ENCODE measurements at places on chromosomes 2 and 18.

DNA sequence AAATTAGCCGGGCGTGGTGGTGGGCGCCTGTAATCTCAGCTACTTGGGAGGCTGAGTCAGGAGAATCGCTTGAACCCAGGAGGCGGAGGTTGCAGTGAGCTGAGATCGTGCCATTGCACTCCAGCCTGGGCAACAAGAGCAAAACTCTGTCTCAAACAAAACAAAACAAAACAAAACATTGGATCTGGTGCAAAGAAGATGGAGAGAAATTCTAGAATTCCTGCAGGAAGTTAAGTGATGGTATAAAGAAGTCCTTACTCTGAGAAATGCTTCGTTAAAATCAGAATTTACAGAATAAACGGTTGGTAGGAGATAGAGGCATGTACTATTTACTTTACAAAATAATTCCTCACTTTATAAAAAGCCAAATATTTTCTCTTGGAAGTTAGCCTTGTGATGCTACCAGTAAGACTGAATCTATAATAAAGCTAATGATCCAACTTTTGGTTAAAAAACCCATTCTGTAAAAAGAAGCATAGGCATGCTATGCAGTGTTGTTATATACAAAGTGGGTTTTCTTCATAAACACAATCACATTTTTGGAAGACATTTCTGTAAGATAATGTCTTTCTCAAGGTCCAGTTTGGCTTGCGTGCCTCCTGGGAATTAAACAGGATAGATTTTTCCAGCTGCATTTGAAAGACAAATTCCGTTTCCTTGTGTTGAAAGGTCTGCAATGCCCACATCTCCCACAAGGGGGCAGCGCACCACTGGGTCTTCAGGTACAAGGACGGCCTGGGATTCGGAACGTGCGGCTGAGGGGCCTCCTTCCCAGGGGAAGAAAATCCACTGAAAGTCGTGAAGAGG lies 35.6 kb upstream of the PNO1 start:
- DNase-seq, result peak; percentile 51

GRCh38 chr2:85865539-85866164 lies 23.1 kb downstream of the ST3GAL5 start:
- no peak for DNase-seq

GRCh38 chr2:177335917-177336450 lies 56.6 kb upstream of the AGPS start:
- no peak for DNase-seq

- DNase-seq, result no peak
Observed at GRCh38 chr18:11411048-11411447, 198.3 kb upstream of the SLC35G4 start.

DNA sequence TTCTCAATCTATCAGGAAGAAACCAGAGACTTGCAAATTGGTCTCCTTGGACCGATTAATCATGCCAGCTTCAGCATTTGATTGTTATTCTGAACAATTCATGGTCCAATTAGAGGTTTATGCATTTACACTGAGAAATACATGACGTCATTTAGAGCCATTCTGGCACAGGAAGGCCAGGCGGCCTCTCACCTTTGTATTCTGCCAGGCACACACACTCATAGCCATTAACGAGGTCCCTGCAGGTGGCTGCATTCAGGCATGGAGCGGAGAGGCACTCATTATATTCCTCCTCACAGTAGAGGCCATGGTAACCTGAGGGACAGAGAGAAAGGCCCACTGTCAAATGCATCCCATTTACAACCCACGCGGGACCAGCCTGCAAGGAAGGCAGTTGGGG lies 146.8 kb upstream of the PID1 start:
- no peak for DNase-seq

DNA sequence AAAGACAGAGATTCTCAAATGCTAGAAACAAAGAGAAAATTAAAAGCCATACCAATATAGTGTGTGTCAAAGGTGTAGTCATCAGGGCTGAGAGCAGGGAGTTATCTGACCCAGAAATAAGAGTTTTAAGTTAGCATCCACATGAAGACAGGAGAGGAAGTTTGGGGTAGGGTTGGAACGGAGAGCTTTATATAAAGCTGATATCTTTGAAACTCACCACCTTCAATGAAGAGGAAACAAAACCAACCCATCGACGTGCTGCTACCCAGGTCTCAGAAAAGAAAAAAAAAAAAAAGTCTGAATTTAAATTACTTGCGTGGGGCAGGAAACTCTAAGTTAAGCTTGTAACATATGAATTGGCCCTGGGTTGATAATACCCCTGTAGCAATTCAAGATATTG lies 42.4 kb downstream of the ARL4C start:
- DNase-seq, result peak; percentile 74

GRCh38 chr2:6342273-6342920 lies 523.3 kb downstream of the CMPK2 start:
- no peak for DNase-seq

GRCh38 chr18:693466-694187 lies 18.8 kb downstream of the ENOSF1 start:
- no peak for DNase-seq

DNA sequence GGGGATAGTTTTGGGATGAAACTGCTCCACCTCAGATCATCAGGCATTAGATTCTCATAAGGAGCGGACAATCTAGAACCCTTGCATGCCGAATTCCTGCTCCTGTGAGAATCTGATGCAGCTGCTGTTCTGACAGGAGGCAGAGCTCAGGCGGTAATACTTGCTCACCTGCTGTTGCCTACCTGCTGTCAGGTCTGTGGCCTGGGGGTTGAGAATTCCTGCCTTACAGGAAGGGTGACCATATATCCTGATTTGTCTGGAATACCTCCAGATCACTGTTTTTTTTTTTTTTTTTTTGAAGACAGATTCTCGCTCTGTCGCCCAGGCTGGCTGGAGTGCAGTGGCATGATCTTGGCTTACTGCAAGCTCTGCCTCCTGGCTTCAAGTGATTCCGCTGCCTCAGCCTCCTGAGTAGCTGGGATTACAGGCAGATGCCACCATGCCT lies 21.7 kb downstream of the ACSL3 start:
- DNase-seq, result no peak

GRCh38 chr18:62778976-62779869 lies 63.9 kb downstream of the PHLPP1 start:
- DNase-seq, result no peak

GRCh38 chr2:95166065-95166763 lies 605 bp downstream of the ZNF2 start:
- no peak for DNase-seq

- no peak for DNase-seq
Observed at GRCh38 chr2:196247976-196248280, 76.5 kb upstream of the STK17B start.

GRCh38 chr2:4964001-4964540 lies 728.1 kb upstream of the SOX11 start:
- no peak for DNase-seq

DNA sequence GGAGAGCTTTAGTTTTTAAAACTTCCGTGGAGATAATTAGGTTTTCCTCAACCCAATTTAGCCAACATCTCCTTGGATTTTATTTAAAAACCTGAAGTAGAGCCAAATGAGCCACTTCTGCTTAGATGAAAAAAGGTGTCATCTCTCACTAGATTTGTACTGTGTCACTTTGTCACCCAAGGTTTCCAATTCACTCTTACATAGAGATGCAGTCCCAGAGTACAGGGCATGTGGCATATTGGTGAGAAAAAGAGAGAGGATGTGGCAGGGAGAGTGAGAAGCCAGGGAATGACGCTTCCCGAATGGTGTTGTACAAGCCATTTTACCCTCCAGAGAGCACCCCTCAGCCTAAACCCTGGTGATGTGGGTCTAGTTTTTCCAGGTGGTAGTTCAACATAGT lies 44.4 kb upstream of the CTLA4 start:
- no peak for DNase-seq

DNA sequence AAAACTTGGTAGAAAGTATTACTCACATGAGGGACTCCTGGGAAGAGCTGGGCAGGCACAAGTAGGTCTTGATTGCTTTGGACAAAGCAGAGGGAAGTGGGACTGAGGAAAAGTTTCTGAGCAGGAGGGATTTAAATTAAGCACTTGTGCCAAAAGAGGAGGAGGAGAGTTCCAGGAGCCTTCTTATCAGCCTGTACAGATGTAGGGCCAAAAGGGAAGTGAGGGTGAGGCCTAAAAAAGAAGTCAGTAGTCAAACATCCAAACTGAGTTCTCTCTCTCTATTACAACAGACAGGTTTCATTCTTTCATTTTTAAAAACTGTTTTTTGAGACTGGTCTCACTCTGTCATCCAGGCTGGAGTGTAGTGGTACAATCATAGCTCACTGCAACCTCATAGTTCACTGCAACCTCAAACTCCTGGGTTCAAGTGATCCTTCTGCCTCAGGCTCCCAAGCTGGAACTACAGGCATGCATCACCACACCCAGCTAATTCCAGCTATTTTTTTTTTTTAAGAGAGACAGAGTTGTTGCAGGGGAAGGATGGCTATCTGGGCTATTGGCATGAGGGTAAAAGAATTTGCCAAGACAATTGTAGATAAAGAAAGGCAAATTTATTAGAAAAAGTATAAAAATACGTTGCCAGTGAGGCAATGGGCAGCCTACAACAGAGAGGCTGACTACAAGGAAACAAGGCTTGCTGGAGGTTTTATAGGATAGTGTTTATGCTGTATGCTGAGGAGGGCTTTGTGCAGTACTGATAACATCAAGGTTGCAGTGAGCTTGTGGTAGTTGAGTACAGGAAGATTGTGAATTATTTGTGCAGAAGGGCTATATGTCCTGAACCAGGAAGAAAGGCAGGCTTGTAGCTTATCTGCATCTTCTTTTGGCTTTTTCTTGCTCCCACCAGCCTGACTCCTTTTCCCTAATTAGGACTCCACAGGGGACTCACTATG lies 29.0 kb downstream of the CFAP210 start:
- DNase-seq, result no peak

GRCh38 chr2:66555091-66555490 lies 120.2 kb downstream of the MEIS1 start:
- no peak for DNase-seq

DNA sequence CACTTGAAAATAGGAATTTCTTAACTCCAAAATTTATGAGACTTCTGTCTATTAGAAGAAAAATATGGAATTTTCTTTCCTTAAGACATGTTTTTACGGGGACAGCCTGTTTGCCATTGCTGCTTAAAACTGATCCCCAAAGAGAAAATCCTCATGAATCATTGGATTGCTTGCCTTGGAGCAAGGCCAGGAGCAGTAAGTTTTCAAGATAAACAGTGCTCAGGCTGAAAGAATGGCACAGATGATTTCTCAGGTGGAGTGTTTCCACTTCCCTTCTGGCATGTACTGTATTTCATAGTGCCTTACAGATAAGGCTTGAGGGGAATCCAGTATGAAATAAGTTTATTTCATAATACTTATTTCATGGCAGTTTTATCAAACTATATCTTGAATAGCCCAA lies 74.3 kb upstream of the MMADHC start:
- DNase-seq, result no peak

- no peak for DNase-seq
Observed at GRCh38 chr2:108701208-108701607, 18.1 kb upstream of the RANBP2 start.
